Right lobe of liver (tissue), 6 donors: ENCODE measurements at places on chromosomes 7 and 10. TPM values are rescaled to one million over a fixed set of nuclear protein-coding genes. Genes with fewer than 3 reads are reported as not detected.

Gene RET
- 0.53 TPM for total RNA-seq

Gene NUTM2B
- total RNA-seq: 0.51 TPM

Gene UPK3B
- total RNA-seq: 0.51 TPM

Gene RELN
- 11.9 TPM for total RNA-seq

Gene HGF
- 11.5 TPM for total RNA-seq

Gene TMEM213
- not detected for total RNA-seq

Gene ANKRD61
- total RNA-seq: not detected

Gene BMPR1A
- 12.2 TPM for total RNA-seq
